HS-27A (cell line): ENCODE measurements at places on chromosomes 4 and X.

DNA sequence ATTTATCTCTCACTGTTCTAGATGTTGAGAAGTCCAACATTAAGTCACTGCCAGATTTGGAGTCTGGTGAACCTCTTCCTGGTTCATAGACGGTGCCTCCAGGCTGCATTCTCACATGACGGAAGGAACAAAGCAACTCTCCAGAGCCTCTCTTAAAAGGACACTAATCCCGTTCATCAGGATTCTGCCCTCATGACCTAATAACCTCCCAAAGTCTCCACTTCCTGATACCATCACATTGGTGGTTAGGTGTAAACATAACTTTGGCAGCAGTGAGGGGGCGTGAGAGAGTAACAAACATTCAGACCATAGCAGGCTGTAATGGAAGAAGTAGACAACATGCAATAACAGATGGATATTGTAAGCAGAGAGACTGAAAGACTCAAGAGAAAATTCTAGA lies 388.6 kb downstream of the PDHA2 start:
- DNase-seq, result no peak

- no peak for DNase-seq
Observed at GRCh38 chrX:108892501-108892900, 156.1 kb upstream of the IRS4 start.

DNA sequence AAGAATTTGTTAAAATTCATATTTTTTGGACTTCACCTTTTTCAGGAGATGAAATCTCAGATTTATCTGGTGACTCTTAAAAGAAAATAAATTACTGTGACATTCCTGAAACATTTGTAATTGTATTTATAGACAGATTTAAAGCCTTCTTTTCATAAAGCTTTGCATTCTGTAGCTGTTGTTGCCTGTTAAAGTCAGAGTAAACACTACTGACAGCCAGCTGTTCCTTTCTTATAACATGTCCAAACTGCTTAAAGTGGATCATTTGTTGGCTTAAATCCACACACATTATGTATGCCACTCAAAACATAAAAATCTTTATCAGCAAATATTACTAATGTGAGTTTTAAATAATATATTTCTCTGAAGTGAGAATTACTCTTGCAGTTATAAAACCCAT lies 157.5 kb downstream of the TECRL start:
- DNase-seq, result no peak

- no peak for DNase-seq
Observed at GRCh38 chr4:16051980-16052379, 31.8 kb downstream of the PROM1 start.

GRCh38 chr4:178027796-178028195 lies 585.6 kb upstream of the AGA start:
- DNase-seq, result no peak

GRCh38 chr4:21181716-21182115 lies 481.5 kb downstream of the PACRGL start:
- no peak for DNase-seq

- no peak for DNase-seq
Observed at GRCh38 chr4:6332042-6332668, 62.5 kb downstream of the WFS1 start.

DNA sequence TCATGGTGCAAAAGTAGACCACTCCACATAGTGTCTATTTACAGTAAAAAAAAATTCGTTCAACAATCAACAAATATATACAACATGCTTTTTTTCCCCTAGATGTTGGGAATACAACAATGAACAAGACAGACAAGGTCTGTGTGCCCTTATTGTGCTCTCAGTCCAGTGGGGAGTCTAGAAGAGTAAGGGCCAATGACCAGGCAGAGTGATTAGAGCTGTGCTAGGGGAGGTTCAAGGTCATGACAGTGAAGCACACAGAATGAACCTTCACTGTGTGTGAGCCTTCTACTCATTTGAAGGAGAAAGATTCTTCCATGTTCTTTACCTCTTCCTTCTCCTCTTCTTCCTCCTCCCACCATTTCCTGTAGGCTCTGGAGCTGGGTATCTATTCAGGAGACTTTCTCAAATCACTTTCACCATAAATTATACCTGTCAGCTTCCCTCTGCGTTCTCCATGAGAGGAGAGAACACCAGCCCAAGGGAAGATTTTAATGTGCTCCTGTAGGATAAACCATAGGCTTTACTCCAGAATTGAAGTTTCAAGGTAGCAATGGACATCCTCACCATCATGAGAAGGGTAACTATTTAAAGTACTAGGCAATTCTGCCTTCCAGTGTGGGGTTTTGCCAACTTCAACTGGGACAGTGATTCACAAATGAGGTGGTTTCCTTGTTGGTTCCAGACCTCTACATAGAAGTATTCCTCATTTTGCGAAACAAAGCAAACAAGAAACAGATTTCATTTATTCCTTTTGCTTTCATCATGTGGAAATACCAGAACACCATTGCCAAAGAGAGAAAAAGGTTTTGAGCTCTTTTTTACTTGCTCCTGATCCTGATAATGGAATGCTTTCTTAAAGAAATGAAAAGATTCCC lies 246.9 kb upstream of the GPC4 start:
- DNase-seq, result no peak

- peak; percentile 83 for DNase-seq
Observed at GRCh38 chr4:15913631-15913970, 24.9 kb downstream of the FGFBP1 start.

GRCh38 chr4:16745009-16745635 lies 153.3 kb downstream of the LDB2 start:
- no peak for DNase-seq

DNA sequence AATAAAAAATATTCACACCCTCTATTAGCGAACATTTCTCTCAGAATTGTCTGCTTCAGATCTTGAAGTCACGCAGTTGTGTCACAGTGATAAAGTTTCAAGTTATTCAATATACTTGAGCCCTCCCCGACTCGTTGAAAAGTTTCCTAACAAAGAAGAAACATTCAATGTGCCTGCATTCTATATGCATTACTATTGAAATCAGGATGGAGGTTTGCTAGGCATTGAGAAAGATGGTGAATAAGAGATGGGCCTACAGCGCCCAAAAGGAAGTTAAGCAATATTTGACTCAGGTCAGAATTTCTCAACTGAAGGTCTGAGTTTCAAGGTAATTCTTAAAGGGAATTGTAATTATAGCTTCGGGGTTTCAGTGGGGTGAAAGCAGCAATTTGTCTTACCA lies 6.1 kb downstream of the TCEANC start:
- no peak for DNase-seq

DNA sequence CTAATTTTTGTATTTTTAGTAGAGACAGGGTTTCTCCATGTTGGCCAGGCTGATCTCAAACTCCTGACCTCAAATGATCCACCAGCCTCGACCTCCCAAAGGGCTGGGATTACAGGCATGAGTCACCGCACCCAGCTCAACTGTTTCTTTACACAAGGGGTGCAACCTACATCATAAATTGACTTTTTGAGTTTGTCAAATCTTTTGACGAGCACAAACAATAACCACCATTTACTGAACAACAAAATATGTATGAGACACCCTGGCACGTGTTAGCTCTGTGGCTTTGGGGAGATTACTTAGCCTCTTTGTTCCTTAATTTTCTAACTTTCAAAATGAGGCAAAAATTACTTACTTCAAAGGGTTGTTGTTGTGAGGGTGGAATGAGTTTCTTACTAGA lies 23.5 kb upstream of the SLC34A2 start:
- no peak for DNase-seq

DNA sequence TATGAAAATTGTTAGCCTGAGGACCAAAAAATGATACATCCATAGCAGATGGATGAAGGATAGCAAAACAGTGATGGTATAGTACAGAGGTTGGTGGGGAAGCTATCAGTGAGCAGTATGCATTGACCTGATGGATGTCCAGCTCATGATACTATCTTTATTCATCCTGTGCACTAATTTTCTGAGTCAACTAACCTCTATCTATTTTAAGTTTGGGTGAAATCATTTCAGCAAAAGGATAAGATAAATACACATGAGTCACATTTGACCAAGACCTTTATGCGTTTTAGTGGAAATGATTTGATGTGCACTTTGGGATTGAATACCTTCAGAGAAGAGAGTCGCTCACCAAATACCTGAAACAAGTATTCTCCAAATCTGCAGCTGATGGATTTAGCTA lies 351.0 kb upstream of the NR3C2 start:
- no peak for DNase-seq

- no peak for DNase-seq
Observed at GRCh38 chr4:94536649-94537469, 85.1 kb downstream of the PDLIM5 start.

DNA sequence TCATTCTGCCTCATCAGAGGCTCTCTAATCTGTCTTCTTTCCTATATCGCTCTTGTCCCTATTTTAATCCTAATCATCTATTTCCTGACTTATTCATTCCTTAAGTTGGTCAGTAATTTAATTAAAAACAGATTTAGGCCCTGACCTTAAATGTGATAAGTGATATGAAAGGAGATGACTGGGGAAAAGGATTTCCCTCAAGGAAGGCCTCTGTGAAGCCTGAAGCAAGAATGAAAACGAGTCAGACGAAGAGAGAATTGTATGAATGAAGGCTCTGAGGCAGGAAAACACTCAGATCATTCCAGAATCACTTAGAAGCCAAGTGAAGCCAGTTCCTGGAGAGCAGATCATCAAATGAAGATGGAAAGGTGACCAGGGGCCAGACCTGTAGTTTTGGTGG lies 22.1 kb downstream of the PKD2 start:
- DNase-seq, result no peak

DNA sequence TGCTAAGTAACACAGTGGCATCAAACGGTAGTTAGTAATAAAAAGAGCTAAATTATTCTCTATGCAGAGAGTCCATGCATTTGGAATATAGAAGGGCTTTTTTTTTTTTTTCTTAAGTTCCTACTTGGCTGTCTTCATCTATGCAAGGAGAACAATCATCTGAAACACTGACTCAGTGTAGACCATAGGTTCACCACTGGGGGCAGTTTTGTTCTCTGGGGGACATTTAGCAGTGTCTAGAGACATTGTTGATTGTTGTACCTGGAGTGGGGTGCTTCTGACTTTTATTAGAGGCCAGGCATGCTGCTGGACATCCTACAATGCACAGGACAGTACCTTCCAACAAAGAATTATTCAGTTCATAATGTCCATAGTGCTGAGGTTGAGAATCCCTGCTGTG lies 41.2 kb downstream of the TMA16 start:
- no peak for DNase-seq

DNA sequence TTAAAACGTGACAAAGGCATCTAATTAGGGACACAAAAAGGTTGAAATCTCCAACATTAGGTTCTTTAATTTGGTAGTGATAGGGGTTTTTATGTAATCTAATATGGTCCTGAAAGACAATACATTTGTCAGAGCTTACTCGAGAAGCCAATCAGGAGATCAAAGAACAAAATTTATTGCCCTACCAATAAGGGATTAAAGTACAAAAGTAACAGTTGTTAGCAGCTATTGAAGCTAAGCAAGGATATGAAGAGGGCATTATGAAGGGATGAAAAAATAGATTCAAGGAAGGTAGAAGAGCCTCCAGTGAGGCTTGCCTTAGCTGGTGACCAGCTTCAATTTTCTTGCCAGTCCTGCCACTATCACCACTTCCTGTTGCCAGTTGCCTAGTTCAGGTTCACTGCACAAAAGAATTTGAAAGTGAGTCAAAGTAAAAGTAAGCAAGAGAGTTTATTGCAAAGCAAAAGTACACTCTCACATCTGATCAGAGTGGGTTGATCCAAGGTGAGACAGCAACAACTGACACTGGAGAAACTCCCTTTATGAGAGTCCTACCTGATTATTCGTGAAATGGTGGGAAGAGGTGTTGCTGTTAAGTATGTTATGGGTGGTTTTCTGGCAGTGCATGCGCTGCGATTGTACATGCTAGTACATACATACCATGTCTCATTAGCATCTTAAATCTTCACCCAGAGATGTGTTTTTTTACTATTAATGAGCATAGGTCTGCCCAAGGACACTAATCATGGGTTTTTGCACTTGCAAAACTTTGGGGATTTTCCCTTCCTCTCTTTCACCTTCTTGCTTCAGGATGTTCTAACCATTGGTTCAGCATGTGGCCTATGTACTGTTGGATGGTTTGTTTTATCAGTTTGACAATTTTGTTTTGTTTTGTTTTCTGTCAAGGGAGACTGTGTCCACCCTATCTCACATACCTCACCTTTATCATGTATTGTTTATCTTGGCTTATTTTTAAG lies 263.2 kb upstream of the ITM2A start:
- DNase-seq, result no peak

- DNase-seq, result no peak
Observed at GRCh38 chr4:2482693-2483092, 13.8 kb downstream of the RNF4 start.

GRCh38 chr4:169745291-169745690 lies 12.5 kb downstream of the HPF1 start:
- DNase-seq, result no peak
